Kidney epithelial cell (primary cell): ENCODE measurements at places on chromosomes 1 and 21.
A peak's percentile ranks its signal among the peaks of the same experiment; 100 is the strongest.

DNA sequence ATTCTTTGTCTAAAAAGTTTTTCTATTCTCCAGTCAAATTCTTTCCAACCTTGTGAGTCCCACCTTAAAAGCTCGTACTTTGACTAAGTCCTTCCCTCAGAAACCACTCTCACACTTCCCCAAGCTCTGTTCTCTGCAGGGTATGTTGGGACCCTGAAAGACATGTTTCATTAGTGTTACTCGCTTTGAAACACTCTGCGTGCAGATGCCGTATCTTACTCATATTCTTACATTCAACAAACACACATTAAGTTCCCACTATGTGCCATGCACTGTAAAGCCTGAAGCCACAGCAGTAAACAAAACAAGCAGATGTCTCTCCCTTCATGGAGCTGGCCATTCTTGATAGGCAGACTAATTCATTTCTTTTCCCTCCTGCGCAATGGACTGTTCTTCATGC is 229.7 kb downstream of the RERE start:
- no peak for DNase-seq

DNA sequence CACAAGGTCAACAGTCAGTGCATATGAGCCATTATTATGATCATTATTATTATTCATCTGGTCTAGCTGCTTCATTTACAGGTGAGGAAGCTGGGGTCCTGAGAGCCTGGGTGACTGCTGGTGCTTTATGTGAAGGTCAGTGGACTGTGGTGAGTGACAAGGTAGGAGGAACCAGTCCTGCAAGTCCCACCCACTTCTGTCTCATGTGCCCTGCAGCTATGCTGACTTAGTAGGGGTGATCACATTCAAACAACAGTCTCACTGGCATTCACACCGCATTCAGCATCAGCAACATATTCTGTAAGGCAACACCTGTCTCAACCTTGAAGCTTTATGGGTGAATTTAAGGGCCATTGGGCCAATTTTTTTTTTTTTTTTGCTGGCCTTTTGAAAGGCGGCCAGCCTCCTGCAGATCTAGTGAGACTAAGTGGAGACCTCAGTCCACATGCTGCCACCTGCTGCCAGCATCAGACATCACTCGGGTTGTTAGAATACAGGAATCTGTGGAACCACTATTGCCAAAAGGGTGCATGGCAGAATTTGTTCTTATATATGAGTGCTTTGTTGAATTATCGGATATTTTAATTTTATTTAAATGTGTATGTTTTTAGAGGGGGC is 59.9 kb upstream of the CACNA1E start:
- no peak for DNase-seq

- DNase-seq, result no peak
Measured at GRCh38 chr1:234435620-234436019, 43.4 kb downstream of the TARBP1 start.

- DNase-seq, result no peak
Measured at GRCh38 chr21:43864962-43865539, at the start of gene AGPAT3. TSS of gene AGPAT3 (plus strand) at chr21:43865223. CDS start at chr21:43959682, 94,459 bp downstream.

DNA sequence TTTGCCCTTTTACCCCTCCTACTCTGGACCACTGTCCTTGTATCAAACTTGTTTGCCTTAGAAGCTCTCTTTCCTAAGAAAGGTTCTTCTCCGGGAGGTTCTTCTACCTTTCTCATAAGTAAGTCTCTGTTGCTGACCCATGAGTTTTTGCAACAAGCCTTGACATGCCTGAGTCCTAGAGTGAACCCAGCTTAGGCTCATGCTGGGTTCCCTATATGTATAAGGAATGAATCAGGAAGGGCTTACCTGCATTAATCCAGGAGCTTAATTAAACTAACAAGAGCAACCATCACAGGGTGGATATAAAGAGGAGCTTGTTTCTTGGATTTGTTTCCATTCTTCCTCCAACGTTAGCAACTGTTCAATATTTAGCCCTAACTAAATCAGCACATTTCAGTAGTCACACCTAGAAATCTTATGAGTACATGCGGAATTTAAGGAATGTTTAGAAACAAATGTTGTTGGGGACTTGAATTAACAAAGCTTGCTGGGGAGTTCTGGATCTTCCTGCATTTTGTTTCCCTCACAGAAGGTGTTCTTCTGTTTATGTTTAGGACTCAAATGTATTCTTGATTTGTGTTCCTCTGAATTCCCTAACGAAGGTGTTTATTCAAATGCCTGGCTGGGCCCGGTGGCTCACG is 64.3 kb upstream of the RAB3GAP2 start:
- no peak for DNase-seq

GRCh38 chr1:24417681-24418080 is 2.1 kb downstream of the NIPAL3 start:
- no peak for DNase-seq

- DNase-seq, result peak; percentile 18
Measured at GRCh38 chr1:54052431-54052933, 522 bp downstream of the TMEM59 start.

DNA sequence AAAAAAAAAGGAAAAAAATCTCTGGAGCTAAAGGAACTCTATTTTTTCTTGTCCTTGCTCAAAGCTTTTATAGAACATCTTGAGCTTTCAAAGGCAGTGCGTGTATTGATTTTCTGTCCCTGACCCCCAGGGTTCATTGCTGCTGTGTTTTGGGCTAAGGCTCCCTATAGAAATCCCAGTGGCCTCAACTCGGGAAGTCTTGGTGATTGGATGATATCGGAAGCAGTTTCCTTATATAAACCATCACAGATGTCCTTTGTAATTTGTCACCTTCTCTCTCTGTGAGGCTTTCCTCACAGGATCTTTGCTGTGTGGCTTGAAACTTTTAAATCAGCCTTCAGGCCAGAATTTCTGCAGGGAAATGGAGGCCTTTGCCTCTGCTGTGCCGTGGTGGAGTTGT is 397.7 kb downstream of the RPS6KC1 start:
- no peak for DNase-seq
